Glutamatergic neuron (in vitro differentiated cells): ENCODE measurements at places on chromosomes 1 and 21.

GRCh38 chr1:244412176-244412575, 39.5 kb downstream of the ADSS2 start:
- DNase-seq, result no peak

DNA sequence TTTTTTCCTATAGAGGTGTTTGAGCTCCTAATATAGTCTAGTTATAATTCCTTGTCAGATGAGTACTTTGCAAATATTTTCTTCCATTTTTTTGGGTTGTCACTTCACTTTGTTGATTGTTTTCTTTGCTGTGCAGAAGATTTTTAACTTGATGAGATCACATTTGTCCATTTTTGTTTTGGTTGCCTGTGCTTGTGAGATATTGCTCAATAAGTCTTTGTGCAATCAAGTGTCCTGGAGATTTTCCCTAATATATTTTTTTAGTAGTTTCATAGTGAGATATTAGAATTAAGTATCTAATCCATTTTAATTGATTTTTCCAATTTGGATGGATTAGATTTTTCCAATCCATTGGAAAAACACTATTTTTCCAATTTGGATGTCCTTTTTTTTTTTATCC, 1395.5 kb downstream of the PLA2G4A start:
- no peak for DNase-seq

GRCh38 chr1:10709646-10710045, 86.8 kb downstream of the CASZ1 start:
- DNase-seq, result no peak

- DNase-seq, result no peak
Observed at GRCh38 chr1:205309741-205310140, 11.8 kb downstream of the NUAK2 start.

DNA sequence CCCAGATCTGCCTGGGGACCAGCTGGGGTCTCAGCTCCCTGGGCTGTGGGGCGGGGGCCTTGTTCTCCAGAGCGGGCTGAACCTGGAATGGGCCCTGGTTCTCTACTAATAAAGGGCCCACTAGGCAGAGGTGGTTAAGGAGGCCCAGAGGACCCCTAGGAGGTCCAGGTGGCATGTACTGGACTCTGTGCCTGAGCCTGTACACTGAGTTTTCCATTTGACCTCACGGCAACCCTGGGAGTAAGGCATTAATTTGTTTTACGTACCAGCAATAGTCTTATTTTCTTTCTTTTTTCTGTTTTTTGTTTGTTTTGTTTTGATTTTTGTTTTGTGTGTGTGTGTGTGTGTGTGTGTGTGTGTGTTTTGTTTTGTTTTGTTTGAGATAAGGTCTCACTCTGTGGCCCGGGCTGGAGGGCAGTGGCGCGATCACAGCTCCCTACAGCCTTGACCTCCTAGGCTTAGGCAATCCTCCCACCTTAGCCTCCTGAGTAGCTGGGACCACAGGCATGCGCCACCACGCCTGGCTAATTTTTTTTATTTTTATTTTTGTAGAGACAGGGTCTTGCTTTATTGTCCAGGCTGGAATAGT, 19.6 kb upstream of the FAM131C start:
- no peak for DNase-seq

DNA sequence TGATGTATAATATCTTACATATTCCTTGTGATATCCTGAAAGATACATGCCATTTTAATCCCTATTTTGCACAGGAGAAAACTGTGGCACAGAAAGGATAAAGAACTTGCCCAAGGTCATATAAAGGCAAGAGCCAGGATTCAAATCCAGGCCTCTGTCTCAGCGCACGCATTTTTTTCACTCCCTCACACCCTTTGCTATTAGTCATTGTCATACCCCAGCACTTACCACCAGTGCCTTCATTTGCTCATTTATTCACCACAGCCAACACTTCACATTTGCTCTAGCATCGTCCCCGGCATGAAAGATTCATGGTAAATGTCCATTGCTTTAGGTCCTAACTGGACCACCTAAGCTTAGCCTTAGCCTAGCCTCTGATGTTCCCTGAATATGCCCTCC, 14.2 kb downstream of the ALX3 start:
- no peak for DNase-seq

DNA sequence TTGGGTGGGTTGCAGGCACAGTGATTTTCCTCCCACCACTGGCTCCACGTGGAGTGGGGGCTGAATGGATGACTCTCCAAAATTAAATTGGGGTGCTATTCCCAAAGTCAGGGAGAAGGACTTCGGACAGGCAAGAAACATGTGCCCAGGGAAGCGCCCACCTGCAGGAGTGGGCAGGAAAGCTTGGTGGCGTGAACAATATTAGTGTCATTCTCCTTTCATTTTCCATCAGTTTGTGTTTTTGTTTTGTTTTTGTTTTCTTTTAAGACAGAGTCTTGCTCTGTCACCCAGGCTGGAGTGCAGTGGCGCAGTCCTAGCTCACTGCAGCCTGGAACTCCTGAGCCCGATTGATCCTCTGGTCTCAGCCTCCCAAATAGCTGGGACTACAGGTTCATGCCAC, 30.1 kb downstream of the TOMM20 start:
- no peak for DNase-seq

DNA sequence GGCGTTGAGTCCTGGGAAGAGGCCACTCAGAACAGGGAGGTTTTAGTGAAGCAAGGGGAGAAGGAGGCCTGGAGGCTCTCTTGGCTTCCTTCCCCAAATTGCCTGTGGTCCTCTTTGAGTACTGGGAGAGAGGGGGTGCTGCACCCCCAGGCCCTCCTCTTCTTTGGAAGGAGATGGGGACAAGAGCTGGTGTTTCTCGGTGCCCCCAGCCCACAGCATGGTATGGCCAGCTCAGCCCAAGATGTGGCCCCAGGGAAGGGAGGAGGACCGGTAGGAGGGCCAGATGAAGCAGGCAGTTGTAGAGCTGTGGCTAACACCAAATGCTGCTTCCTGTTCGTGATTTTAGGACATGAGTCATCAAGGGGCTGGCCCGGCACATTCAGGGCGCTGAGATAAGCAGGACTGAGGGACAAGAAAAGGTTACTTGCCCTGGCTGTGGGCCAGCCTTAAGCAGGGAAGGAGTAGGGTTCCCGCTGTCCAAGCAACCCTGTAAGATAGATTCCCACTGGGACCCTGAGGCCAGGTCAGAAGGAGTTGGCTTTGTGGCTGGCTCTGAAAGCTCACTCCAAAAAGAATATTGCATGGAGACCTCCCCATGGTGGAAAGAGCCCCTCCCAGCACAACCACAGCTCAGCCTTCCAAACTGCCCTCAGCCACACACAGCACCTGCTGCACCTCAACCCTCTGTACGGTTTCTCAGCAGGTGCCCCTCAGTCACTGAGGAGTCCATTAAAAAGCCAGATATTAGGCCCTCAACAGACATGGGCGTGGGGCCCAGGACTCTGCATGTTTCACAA, 4.9 kb upstream of the TNFRSF1B start:
- DNase-seq, result no peak

DNA sequence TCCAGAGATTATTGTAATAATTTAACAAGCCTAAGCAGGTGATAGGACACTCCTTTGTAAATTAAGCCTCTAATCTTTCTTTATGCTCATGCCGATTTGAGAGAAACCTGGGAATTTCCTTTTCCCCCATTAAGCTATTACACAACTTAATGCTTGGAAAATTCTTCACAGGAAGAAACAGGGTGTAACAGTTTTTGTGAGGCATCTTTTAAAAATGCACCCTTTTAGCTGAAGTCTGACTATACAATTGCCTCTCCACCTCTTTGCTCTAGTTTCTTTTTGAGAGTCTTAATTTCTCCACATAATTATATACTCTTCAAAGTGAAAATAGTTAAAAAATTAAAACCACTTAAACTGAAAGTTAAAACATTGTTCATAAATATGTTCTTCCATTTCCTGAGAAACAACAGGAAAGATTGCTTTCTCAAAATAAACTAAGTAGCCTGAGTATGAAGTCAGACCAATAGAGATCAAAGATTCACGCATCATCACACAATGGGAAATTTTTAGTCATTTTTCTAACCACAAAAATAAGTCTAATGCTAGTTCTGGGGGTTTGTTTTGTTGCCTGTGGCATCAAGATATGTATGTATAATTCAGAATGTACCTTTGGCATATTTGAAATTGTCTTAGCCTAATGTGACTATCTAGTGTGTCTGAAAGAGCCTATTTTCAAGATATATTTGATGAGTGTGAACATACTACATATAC, 34.7 kb downstream of the LRRC8D start:
- no peak for DNase-seq

GRCh38 chr1:155320661-155321617, at the start of gene RUSC1:
TSS of gene RUSC1 (plus strand) at chr1:155320894. CDS start at chr1:155321774, 880 bp downstream.
- DNase-seq, result peak; percentile 96

GRCh38 chr1:157566484-157567300, 14.4 kb upstream of the FCRL5 start:
- no peak for DNase-seq

DNA sequence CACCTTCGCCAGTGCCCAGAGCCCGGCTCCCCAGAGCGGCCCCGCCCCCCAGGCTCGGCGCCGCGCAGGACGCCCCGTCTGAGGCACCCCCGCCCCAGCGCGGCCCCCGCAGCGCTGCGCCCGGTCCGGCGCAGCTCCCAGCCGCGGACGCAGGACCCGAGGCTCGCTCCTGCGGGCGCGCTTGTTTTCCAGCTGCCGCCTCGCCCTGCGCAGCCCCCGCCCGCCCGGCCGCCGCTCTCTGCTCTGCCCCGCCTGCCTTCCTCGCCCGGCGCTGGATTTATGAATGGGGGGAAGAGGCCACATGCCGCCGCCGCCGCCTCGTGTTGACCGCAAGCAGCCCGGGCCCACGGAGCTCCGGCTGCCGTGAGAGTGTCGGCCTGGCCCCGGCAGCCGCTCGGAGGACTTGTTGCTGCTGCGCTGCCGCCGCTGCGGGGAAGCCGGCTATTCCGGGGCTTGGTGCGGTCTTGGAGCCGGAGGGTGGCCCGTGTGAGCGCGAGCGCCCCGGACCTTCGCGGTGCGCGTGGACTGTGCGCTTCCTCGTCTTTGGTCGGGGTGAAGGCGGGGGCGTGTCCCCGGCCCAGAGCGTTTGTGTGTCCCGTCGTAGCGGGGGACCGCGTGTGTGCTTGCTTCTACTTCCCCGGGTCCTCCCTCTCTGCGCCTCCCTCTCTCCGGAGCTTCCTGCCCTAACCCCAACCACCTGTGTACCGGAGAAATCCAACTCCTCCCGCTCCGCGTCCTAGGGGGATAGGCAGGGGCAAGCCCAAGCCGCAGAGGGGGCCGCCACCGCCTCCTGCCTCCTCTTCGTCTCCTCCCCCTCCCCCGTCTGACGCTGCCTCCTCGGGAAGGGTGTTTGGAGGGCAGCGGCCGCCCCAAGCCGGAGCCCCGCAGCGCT, 736 bp downstream of the KCNC4 start:
- peak; percentile 66 for DNase-seq

GRCh38 chr1:235998812-235999211, 66.1 kb downstream of the NID1 start:
- no peak for DNase-seq

- no peak for DNase-seq
Observed at GRCh38 chr21:15751546-15751945, 21.8 kb downstream of the USP25 start.

- DNase-seq, result no peak
Observed at GRCh38 chr1:98791498-98791897, 130.0 kb downstream of the SNX7 start.

DNA sequence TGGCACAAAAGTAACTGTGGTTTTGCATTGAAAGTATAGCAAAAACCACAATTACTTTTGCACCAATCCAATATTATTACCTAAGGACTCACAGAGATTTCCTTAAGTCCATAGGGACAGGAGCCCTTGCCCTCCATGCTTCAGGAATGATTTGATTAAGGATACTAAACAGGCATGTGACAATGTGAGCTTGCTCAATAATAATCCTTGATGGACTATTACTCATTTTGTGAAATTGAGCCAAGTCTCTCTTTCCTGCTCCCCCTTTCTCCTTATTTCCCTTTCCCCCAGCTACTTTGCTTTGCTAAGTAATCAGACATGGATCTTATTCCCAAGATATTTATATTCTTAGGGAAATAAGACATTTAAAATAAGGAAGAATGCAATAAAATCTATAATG, 21.6 kb upstream of the RGL1 start:
- DNase-seq, result no peak

- no peak for DNase-seq
Observed at GRCh38 chr1:48692235-48692634, 84.5 kb downstream of the BEND5 start.

DNA sequence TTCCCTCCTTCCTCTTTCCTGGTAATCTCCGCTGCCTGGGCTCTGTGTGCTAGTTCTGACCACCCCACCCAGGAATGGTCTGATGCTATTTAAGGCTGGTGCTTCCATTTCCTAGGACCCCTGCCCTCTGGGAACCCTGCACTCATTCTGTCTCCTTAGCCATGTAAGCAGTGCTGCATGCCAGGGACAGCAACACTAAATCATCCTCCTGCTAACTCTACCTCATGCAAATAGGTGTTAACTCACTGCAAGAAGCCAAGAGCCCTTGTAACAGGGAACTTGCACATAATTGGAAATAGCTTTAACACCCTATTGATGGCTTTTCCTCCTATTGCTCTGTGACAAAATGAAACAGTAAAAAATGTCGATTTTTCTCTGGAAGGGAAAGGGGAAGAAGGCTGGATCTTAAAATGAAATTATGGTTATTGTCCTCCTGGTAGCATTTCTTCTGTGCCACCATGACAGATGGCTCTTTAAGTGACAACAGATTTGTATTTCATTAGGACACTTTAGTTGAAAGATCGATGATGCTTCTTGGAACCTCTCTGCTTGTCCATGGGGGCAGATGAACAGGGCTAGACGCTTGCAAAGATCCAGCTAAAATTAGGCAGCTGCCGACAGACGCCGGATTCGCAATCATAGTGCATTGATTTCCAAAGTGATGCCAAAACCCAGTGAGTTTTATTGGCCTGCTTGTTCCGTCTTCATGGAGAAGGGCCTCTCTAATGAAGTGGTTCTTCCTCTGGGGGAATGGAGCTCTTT, 551.7 kb downstream of the MATN1 start:
- peak; percentile 74 for DNase-seq

GRCh38 chr1:173187671-173188237, 19.4 kb downstream of the TNFSF4 start:
- DNase-seq, result no peak

- DNase-seq, result no peak
Observed at GRCh38 chr1:53345996-53346813, 18.3 kb upstream of the LRP8 start.

DNA sequence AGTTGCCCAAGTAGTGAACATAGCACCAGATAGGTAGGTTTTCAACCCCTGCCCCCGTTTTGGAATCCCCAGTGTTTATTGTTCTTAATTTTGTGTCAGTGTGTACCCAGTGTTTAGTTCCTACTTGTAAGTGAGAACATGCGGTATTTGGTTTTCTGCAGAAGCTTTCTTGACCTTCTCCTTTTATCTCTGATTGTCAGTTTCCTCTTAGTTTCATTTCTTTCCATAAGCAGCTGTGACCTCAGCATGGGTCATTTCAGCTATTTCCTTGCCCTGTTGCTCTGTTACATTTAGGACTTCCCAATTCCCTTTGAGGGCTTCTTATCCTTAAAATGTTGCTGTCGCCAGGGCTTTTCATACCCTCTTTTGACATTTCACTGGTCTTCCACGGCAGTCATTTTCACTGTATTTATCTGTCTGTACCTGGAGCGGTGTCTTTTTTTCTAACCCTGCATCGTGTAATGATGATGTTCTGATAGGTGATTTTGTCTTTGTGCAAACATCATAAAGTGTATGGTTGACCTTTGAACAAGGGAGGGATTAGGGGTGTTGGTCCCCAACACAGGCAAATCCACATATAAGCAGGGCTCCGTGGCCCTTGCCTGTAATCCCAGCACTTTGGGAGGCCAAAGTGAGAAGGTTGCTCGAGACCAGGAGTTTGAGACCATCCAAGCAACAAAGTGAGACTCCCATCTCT, 15.0 kb downstream of the ITSN1 start:
- no peak for DNase-seq
